Activated T-cell treated with anti-CD3 and anti-CD28 coated beads for 24 hours (primary cell): ENCODE measurements at places on chromosomes 6 and 20.

- no peak for DNase-seq
Measured at GRCh38 chr20:19885939-19886660, 128.0 kb downstream of the RIN2 start.

DNA sequence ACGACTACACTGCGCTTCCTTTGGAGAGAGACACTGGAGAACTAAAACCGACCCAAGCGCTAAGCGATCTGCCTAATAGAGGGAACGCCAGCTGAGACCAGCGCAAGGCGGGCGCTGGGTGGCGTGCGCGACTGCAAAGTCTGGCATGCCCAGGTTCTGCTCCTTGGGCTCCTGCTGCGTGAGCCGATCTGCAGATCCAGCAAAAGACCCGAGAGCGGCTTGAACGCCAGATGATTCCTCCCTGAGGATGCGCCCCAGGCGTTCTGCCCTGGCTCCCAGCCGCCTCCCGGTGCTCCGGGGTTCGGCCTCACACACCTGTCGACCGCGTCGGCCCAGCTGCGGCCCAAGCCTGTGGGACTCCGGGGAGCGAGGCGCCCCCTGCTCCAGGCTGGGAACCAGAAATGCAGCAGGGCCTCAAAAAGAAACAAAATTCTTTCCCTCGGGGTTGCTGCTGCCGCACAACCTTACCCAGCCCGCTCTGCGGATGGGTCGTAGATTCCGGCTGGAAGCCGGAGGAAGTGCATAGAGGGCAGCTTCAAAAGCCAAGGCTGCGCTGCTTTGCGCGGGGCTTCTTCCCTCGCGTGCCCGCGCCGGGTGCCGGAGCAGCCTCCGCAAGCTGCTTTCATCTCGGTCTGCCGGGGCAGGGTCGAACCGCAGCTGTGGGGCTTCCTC, 17.9 kb upstream of the PRDM13 start:
- DNase-seq: peak; percentile 47

DNA sequence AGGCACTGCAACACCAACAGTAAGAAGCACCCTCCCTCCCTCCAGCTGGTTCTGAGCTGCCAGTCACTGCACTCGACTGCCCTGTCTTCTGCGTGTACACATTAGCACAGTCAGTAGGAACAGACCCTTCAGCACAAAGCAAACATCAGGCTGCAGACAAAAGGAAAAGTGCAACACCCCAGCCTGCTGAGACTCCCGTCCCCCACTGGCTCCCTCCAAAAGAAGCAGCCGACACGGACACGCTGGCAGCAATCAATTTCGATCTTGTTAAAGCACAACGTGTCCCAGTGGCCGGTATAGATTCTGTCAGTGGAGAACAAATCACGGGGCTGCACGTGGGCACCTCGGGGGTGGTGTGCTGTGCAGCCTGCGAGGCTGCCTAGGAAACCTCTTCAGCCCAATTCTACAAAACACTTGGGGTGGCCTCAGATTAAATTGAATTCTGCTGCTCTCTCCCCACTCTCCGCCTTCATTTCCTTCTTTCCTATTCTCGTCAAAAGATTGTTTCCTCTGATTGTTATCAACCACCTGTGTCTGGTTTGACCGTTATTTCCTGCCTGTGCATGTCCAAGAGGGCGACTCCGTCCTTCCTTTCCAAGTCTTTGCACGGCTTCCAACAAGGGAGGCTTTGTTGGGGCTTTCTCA, 38.7 kb downstream of the TRAF3IP2 start:
- DNase-seq: no peak

GRCh38 chr6:40338306-40338705, 248.9 kb downstream of the LRFN2 start:
- no peak for DNase-seq

- DNase-seq: no peak
Measured at GRCh38 chr6:167755461-167755860, 71.2 kb upstream of the AFDN start.

DNA sequence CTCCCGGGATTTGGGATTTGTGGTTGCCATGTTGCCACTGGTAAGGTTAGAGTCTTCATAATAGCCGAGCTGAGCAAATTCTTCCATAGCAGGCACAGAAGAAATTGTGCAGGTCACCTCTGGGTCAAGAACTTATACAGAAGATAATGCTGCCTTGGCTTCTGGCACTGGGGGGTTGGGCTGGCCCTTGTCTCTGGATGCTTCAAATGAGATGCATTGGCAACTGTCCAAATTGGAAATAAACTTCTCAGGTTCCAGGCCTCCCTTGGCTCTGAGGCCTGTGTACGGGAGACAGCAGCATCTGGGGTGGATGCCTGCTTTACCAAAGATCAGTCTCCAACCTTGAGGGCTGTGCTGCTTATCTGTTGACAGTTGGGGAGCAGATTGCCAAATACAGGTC, 26.2 kb downstream of the MYO6 start:
- DNase-seq: no peak

GRCh38 chr20:23115822-23116221, 29.7 kb upstream of the CD93 start:
- no peak for DNase-seq

GRCh38 chr20:61875221-61875885, 190.3 kb downstream of the TAF4 start:
- DNase-seq: no peak

DNA sequence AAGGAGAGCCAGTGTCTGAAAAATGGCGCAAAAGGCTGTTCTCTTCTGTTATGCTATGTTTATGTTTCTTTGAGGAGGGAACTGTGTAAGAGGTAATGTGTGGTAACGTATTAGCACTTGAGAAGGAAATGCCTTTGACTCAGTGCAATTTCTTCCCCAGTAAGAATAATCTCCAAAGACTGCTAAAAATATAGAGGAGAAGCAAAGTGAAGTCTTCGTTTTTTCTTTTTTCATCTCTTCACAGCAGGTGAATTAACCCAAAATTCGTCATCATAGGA, 47.1 kb upstream of the IFNGR1 start:
- no peak for DNase-seq

DNA sequence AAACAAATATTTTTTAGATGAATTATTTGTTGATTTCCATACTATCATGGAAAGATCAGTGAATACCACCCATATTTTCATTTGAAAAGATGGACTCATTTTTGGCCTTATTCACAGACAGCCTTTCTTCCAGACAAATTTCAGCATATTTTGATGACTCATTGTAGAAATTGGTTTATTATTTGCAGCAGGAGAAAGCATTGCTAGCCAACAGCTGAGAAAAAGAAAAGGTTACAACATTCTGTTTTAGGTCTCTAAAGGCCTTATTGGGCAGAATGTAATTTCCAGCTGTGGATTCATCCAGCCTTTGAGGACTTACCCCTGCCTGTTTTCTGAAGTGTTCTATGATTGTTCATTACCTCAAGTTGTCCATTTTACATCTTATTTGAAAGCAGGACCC, 201.9 kb downstream of the PLCB4 start:
- no peak for DNase-seq

GRCh38 chr6:111210194-111210728, 123.0 kb downstream of the SLC16A10 start:
- DNase-seq: peak; percentile 1

GRCh38 chr20:34294563-34294962, 8.6 kb downstream of the AHCY start:
- DNase-seq: no peak

- no peak for DNase-seq
Measured at GRCh38 chr6:12371641-12372146, 81.5 kb downstream of the EDN1 start.

DNA sequence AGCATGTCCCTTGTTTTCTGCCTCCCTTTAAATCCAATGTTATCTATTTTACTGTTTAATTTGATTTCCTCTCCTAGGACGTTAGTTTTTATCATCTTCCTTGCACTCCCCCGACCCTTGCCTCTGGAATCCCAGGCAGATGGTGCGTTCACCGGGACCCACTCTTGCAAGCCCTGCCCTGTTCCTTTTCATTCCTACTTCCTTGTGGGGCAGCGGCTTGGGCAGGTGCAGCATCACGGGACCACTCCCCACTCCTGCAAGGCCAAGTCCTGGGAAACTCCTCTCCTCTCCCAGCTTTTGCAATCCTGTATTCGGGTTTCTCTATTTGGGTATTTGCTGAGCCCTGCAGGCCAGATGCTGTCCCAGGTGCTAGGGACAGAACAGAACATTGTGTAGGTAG, 5.8 kb upstream of the CDH4 start:
- DNase-seq: no peak

GRCh38 chr6:137148306-137149034, 25.0 kb downstream of the IL22RA2 start:
- no peak for DNase-seq

GRCh38 chr6:46888578-46888977, 33.2 kb downstream of the ADGRF5 start:
- no peak for DNase-seq

GRCh38 chr6:160121981-160122380, 366 bp downstream of the SLC22A1 start:
- DNase-seq: no peak

DNA sequence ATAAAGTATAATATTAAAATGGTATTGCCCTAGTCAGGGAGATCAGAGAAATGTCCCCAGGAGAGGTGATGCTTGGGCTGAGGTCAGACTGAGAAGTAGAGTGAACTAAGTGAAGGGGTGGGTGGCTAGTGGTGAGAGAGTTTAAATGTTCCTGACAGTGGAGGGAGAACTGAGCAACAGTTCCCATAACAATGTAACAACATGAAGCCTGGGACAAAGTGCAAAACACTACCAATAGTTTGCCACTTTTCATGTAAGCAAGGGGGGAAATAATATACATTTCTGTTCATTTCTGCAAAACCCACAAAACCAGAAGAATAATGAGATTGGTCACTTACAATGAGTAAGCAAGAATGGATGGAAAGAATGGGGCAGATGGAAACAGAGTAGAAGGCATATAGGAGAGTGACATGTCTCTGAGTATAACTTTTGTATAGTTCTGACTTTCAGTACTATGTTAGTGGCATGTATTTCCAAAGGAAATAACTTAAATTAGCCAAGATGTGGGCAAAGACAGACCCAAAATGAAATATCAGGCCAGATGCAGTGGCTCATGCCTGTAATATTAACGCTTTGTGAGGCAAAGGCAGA, 13.3 kb upstream of the FAXC start:
- DNase-seq: no peak

DNA sequence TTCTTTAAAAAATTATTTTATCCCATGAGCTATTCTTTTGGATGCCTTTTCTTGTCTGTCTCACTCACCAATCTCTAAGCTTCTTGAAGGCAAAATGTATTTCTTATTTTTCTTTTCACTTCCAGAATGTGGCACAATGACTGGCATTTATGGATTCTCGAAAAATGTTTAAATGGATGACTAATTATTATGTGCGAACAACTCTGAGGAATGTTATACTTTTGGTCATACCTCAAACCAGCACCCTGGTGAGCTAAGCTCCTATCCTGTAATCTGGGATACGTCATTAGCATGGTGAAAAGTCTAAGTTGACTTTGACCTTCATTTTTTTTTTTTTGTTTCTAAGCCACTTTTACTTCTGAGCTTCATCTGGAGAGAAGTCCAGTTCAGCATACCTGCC, 214.0 kb upstream of the CEP162 start:
- DNase-seq: no peak

- no peak for DNase-seq
Measured at GRCh38 chr20:33645396-33645795, 16.7 kb upstream of the C20orf144 start.

DNA sequence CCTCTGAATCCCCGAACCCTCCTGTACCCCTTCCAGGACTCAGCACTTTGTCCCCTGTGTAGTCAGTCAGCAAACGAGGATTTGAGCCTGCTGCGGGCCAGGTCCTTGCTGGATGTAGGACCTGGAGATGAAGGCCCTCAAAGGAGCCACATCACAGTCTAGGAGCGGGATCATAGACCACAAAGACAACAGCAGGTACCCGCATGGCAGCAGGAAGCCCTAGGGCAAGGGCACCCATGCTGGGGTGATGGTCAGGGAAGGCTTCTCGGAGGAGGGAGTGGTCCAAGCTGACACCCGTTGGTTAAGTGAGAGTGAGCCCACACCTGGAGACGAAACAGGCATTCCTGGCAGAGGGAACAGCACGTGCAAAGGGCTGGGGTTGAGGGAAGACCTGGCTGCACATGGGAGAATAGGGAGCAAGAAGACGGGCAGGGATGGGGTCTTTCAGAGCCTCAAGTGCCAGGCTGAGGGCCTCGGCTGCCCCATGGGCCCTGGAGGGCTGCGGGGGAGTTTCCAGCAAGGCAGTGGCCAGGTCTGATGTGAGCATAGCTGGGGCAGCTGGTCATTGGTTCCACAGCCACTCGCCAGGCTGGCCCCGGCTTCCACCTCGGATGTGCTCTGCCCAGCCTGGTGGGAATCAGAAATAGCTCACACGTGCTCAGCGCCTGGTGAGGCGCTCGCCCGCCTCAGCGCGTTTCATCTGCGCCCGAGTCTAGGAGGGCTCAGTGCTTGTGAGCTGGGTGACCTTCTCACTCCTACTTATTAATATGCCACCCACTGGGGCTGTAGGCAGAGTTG, 15.0 kb downstream of the DLGAP4 start:
- no peak for DNase-seq

DNA sequence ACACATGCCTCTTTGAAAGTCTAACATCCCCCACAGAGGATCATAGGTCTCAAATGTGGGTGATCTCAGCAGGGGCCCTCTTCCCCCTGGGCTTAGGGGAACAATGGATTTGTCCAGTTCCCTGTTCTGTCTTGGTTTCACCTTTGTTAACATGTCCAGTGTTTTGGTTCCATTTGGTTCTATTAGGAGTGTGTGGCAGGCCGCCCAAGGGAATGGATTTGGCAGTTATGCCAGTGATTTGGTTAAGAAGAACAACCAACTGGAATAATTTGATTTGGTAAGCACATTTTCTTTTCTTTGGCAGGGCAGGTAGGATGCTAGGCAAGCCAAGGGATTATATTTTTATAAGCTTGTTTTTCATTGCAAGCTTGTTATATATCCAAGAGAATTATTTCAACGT, 28.5 kb upstream of the ENPP1 start:
- no peak for DNase-seq

- DNase-seq: no peak
Measured at GRCh38 chr6:45398075-45398813, 20.5 kb upstream of the SUPT3H start.

DNA sequence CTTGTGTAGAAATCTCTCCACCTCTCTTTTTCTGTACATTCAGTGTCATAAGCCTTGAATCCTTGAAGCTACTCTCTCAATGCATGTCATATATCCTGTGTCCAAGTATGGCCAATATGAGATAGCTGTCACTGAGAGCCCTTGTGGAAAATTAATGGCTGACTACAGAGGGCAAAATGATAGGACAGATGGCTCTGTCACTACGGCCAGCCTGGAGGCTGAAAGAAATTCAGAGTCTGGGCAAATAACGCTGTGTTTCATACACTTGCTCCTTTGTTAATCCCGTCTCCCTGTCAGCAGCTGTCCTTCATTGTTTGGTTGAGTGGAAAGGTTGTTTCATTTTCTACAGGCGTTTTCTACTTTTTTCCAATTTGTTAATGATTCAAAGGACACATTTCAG, 70.4 kb upstream of the VGLL2 start:
- DNase-seq: no peak

- DNase-seq: no peak
Measured at GRCh38 chr20:24632581-24632980, 163.2 kb downstream of the SYNDIG1 start.

GRCh38 chr6:16154904-16155303, 26.0 kb downstream of the MYLIP start:
- DNase-seq: no peak
